Eye (tissue), 1 donor: ENCODE measurements at places on chromosomes 16 and 17.

DNA sequence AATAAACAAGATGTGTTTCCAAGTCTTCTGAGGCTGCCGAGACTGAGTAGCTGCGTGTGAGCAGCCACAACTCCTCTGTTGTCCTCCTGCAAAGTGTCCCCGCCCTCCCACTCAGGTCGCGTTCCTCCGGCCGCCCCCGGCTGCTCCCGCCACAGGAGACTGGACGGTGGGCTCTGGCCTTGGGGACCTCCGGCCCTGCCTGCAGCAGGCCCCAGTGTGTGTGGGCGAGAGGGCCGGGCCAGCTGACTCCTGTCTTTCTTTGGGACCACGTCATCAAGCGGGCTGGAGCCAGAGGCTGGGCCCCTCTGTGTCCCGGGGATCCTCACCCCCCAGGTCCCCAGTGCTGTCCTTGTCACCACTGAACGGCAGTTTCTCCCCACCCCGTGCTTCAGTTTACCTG, 175.3 kb downstream of the NPIPB11 start:
- DNase-seq: peak; percentile 20

DNA sequence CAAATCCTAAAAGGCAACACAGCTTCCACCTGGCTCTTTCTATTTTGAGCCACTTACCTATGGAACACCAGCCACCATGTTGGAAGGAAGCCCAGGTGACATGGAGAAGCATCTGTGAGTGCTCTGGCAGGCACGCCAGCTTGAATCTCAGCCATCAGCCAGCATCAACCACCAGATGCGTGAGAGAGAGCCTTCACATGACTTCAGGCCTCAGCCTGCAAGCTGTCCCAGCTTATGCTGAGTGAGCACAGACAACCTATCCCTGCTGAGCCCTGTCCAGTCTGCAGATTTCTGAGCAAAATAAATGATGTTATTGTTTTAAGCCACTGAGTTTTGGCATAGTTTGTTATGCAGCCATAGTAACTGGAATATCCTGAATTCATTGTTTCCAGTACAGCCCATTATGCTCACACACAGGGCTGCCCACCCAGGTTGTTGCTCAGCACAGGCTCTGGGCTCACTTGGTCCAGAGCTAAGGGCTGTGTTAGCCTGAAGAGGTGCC, 35.1 kb downstream of the TMEM238L start:
- DNase-seq: peak; percentile 45

- DNase-seq: no peak
Measured at GRCh38 chr16:1308036-1308976, 1.1 kb upstream of the UBE2I start.

- no peak for DNase-seq
Measured at GRCh38 chr16:782766-783403, 5.3 kb downstream of the RPUSD1 start.

GRCh38 chr17:6099492-6099891, 29.3 kb downstream of the WSCD1 start:
- DNase-seq: no peak

GRCh38 chr16:75066861-75067447, 49.6 kb downstream of the LDHD start:
- no peak for DNase-seq

DNA sequence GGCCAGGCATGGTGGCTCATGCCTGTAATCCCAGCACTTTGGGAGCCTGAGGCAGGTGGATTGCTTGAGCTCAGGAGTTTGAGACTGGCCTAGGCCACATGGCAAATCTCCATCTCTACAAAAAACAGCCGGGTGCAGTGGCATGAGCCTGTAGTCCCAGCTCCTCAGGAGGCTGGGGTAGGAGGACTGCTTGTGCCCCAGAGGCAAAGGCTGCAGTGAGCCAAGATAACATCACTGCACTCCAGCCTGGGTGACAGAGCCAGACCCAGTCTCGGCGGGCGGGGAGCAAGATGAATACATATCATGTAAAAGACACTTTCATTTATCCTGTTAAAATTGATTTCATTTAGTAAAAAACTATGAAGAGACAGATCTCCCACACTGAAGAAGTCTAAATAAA, 54.6 kb downstream of the CREBBP start:
- no peak for DNase-seq

- no peak for DNase-seq
Measured at GRCh38 chr17:80850817-80851216, 140.8 kb upstream of the CHMP6 start.

DNA sequence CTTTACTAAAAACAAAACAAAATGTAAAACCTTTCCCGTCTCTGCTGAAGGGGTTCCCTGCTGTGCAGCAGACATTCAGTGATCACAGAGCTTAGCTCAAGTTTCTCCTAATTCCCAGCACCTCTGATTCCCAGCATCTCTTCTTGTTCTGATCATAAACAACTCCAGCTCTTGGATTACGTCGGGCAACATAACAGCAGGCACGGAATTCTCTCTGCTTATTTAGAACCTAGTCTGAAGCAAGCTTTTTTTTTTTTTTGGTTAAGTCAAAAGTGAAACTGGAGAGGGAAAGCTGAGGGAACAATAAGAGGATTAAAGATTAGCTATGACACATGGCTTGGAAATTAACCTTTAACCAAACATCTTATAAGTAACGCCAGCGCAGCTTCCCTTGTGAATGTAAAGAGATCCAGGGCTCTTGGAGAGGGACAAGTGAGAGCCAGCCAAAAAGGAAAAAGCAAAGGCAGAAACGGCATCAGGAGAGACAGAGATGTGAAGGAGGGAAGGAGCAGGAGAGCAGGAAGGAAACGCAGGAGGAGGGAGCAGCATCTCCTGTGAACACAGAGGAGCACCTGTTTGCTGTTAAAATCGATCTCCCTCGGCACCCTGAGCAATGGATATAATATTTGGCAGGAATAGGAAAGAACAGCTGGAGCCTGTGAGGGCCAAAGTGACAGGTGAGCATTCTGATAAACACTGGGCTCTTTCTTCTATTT, at the start of gene BCO1:
Gene BCO1, plus strand, starts transcription at position 394 of the 716 bp plus-strand sequence. Its CDS starts 220 bp downstream, at position 614.
- DNase-seq: peak; percentile 71

DNA sequence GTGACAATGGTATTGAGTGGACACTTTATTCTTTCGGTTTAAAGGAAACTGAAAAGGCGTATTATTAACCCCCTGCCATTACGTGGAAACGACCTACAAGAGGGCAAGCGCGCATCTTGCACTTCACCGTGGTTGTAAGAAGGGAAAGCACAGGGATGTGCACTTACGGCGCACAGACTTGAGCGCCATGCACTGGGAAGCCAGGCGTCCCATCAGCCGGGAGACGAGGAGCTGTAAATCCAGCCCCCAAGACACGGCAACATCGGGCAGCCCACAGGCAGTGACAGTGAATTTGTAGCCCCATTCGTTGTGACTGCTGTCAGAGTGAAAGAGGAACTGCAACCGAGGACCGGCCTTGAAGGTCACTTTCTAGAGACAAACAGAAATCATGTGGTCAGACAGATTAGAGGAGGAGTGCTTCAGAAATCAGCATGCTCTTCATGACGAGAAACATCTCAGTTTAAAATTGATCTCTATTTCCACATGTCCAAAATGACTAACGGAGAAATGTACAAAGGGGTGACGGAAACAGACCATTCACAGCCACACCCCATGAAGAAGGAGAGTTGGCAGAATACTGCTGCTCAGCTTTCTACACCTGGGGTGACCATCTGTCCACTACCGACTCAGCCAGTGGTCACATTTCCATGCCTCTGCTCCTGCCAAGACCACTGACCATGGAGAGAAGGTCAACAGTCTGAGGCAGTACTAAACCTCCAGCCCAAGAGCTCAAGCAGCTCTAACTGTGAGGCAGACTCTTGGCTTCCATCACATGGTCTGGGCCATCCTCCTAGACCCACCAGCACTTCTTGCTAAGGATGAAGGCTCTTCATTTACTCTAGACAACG, 68.6 kb downstream of the ZZEF1 start:
- no peak for DNase-seq

GRCh38 chr17:76582660-76583059, 3.0 kb downstream of the ST6GALNAC2 start:
- DNase-seq: no peak

GRCh38 chr17:76370261-76370993, 14.0 kb upstream of the SPHK1 start:
- peak; percentile 68 for DNase-seq

GRCh38 chr17:3835410-3836229, 10.4 kb downstream of the NCBP3 start:
- DNase-seq: no peak

DNA sequence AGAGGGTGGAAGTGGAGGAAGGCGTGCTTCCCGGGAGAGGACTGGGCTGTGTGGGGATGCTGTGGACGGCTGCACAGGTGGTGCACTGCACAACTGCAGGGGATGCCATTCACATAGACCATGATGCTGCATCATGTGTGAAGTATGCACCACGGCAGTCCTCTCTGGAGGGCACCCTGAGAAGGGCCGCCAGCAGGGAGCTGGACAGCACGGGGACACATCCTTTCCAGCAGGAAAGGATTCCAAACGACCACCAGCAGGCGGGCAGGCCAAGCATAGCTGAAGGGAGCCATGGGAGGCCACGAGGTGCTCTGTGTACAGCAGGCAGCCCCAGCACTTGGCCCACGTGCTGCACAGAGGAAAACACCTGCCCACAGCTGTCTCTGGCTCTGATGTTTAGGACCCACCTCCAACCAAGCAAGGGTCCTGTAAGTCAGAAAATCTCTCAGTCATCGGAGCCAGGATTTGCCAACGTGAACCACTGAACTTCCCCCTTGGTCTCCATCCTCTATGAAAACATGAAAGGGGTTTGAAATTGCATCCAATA, 10.1 kb downstream of the ACTG1 start:
- DNase-seq: no peak

DNA sequence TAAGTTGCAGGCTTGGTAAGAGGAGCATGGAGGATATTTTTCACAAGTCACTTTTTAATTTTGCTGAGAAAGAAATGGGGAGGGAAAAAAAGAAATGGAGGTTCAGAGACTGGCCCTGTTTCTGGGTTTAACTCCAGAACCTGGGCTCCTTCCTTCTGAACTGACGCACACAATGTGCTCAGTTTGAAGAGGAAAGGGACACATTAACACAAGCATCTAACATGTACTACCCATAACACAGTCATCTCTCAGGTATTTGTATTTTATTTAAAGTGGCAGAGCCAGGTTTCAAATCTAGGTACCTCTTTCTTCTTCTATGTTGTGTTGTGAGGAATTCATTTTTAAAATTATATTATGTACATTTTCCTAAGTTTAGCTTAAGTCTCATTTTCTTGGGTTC, 5.3 kb upstream of the TMEM100 start:
- DNase-seq: no peak

DNA sequence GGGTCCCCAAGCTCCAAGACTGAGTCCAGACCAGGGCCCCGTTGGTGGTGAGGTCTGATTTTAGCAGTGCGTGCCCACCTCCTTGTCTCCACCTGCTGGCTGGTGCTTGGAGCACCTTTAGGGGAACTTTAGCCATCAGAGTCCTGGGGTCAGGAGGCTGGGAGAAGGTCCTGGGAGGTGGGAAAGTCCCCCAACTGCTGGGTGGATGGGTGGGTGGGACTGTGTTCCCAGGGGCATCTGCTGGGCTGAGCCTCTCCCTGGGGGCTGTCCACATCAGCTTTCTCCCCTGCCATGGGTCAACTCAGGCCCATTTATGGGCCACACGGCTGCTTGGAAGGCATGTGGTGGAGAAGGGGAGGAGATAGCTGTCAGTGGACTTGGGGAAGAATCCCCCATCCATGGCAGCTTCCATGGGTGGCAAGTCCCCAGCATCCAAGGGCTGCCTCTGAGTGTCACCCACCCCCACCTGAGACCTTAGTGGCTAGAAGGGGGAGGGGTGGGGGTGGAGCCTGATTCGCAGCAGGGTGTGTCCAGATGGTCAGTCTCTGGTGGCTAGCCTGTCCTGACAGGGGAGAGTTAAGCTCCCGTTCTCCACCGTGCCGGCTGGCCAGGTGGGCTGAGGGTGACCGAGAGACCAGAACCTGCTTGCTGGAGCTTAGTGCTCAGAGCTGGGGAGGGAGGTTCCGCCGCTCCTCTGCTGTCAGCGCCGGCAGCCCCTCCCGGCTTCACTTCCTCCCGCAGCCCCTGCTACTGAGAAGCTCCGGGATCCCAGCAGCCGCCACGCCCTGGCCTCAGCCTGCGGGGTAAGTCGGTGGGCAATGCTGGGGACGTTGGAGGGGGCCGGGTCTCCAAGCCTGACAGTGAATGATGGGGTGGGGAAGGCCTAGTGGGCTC, at the start of gene TRPV2:
Gene TRPV2, plus strand, starts transcription at position 541 of the 894 bp plus-strand sequence. CDS start 2,098 bp downstream, outside the sequence.
- DNase-seq: no peak

DNA sequence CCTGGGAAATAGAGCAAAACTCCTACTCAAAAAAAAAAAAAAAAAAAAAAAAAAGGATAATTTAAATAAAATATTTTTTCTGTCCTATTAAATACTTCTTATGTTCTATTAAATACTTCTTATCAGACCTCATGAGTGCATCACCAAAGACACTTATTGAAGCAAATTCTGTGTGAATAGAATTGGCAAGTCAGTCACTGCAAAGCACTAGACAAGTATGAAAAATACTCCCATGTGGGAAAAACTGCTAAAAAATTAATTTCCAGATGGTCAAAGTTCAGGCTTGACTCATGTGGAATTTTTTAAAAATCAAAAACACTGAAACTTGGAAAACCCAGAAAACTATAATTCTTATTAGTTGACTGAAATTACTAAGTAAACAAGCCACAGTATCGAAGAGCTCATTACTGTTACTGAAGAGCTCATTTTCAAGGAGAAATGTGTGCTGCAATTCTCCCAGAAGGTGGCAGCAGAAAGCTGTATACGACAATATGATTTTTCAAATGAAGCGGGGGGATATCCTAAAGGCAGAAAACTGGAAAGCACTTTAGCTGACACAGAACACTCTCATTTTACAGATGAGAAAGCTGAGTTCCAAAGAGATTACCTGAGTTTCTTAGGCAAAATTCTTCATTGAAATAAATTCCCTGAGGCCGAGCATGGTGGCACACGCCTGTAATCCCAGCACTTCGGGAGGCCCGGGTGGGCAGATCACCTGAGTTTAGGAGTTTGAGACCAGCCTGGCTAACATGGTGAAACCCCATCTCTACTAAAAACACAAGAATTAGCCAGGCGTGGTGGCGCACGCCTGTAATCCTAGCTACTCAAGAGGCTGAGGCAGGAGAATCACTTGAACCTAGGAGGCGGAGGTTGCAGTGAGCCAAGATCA, 15.9 kb upstream of the FBXO47 start:
- peak; percentile 91 for DNase-seq

GRCh38 chr17:8018436-8018835, 16.0 kb downstream of the GUCY2D start:
- no peak for DNase-seq

DNA sequence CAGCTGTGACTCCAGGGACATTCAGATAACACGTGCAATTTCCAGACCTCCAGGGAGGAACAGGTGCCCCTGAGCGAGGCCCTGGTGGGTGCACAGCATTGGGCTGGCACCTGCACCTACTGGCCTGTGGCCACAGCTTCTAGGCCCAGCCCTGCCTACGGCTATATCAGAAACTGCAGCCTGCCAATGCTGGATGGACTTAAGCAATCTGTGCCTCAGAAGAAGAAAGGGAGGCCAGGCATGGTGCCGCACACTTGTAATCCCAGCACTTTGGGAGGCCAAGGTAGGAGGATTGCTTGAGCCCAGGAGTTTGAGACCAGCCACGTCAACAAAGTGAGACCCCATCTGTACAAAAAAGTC, 12.4 kb downstream of the PITPNM3 start:
- DNase-seq: no peak

- DNase-seq: no peak
Measured at GRCh38 chr17:38750044-38750311, 1.8 kb upstream of the PCGF2 start.

GRCh38 chr16:68310437-68310773, 341 bp downstream of the SLC7A6OS start:
- no peak for DNase-seq
